NCI-H1092 treated with DMSO at 0.1 percent for 48 hours (cell line): ENCODE measurements at places on chromosomes 1 and 21.

- DNase-seq, result no peak
Measured at GRCh38 chr1:239619190-239619589, 232.8 kb downstream of the CHRM3 start.

GRCh38 chr1:208653426-208653825 is 409.2 kb upstream of the PLXNA2 start:
- DNase-seq, result no peak

GRCh38 chr1:225944951-225945350 is 3.9 kb upstream of the LEFTY2 start:
- DNase-seq, result no peak

DNA sequence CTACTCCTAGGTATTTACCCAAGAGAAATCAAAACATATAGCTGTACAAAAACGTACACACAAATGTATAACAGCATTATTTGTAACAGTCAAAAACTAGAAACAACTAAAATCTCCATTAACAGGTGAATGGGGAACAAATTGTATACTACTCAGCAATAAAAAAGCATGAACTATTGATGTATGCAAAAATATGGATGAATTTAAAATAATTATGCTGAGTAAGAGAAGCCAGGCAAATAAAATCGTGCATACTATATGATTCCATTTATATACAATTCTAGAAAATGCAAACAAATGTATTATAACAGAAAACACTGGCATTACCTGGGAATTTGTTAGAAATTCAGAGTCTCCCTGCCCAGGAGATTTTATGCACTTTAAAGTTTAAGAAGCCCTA is 150.1 kb downstream of the GDAP2 start:
- no peak for DNase-seq

DNA sequence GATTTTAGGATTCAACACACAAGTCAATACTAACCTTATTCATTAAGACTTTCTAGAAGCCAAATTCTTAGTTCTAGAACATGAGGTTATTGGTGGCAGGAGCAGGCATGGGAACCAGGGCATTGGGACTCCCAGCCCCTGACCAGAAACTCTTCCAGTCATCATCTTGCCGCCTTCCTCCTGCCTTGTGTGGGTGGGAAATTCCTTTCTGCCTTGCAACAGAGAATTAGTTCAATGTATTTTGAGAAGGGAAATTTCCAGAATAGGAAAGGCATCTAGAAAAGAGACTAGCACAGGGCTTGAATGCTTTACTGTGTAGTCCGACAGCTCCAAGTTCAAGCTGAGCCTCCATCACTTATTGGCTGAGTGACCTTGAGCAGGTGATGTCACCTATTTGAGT is 8.7 kb downstream of the GRHL3 start:
- no peak for DNase-seq

- peak; percentile 51 for DNase-seq
Measured at GRCh38 chr1:67005068-67005467, 48.9 kb downstream of the SLC35D1 start.

DNA sequence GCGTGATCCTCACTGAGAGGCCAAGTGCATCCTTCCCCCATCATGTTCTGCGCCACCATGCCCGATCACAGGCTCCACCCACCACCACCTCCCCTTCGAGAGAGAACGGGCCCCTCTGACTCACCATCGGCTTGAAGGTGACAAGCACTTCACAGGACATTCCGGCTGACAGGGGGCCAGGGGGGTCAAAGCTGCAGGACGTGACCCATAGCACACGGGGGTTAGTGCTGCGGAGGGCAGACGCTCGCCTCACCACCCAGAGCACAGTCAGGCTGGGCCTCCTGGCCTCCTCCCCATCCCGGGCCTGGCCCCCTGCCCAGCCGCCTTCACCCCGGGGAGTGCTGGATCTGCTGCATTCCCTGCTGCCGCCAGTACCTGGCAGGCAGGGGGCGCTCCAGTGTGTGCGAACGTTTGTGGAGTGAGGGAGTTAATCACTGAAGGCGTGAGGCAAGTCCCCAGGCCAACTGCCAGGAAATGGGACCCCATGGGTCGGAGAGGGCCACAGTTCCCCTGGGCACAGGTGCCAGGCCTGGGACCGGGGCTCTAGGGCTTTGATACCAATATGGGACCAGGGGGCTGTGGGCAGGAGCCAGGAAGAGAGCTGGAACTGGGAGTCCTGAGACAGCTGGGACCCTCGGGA is 40.9 kb upstream of the TMEM52 start:
- DNase-seq, result peak; percentile 54

- DNase-seq, result no peak
Measured at GRCh38 chr1:155039308-155039669, 5.7 kb downstream of the DCST1 start.

- DNase-seq, result peak; percentile 90
Measured at GRCh38 chr1:62384276-62385005, 52.4 kb upstream of the USP1 start.

GRCh38 chr21:28580585-28580984 is 412.1 kb downstream of the LTN1 start:
- no peak for DNase-seq

DNA sequence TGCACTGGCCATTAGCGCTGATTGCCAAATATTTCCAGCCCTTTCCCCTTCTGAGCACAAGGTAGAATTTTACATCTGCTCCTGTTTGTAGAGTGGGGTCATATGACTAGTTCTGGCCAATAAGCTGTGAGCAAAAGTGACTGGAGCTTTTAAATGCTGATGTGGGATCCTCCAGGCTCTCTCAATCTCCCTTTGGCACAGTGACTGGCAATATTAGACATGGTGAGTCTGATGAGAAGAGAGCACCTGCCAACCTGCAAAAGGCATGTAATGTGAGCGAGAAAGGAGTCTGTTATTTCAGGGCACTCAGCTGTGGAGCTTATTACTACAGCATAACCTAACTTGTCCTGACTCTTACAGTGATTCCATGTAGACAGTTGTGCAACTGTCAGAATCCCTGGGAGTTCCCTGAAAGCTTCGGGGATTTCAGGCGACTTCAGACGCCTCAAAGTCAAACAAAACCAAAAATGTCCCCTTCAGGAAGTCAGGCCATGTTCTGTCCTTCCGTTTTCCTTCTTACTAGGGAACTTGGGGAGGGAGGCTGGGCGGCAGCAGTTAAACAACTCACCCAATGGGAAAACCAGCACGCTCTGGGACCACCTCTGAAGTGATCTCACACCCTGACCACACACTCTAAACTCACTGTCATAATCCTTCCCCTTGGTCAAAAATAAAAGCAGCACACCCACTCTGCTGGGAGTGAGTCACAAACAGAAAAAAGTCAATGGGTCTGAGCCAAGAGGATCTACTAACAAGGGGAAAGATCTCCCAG is 3.6 kb upstream of the RASSF5 start:
- DNase-seq, result no peak

DNA sequence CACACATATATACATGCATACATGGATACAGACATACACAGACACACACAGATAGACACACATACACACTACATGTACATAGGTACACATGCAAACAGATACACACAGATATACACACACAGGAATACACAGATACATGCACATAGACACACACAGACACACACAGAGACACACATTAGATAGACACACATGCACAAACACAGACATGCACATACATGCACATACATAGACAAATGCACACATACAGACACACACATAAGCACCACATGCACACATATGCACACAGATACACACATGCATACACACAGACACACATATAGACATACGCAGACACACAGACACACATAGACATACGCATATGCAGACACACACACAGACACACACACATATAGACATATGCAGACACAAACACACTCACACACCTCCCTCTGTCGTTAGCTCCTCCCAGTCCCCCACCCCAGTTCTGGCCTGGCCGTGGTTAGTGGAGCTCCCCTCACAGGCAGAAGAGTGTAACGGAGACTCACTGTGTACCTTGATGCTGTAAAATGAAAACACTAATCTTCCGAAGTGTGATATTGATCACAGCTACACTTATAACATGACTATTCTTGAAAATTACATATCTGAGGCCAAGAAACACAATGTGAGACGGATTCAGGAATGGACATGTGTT is 7.6 kb downstream of the UBASH3A start:
- peak; percentile 15 for DNase-seq

DNA sequence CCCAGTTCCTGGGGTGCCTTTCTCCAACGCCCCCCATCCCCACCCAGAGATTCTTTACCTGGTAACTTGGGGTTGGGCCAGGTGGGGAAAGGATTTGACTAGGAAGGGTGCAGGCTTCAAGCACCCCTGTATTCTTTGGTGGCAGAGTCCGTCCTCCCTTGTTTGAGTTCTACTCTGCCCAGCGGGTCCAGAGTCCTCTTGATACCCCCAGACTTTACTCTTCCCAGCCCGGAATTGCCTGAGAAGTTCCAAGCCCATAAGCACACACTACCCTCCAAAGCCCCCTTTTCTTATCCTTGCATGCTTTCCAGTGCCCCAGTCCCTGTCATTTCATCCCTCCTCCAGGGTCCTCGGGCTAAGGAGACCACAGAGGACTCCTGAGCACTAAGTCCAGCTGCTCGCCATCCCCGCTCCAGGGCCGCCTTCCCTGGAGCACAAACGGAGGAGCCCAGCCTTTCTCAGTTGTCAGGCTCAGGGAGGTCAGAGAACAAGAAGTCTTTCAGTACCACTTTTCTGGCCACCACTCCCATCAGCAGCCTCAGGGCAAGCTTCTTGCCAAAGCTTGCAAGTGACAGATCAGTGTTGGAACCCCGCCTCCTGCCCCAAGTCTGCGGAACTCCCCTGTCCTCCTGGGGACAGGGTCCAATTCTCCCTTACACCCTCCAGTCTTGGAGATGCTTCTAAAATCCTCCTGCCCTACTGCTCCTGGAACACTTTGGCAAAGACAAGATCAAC is 12.2 kb downstream of the SLC45A3 start:
- no peak for DNase-seq

- DNase-seq, result no peak
Measured at GRCh38 chr1:244955661-244956060, 91.3 kb upstream of the HNRNPU start.

DNA sequence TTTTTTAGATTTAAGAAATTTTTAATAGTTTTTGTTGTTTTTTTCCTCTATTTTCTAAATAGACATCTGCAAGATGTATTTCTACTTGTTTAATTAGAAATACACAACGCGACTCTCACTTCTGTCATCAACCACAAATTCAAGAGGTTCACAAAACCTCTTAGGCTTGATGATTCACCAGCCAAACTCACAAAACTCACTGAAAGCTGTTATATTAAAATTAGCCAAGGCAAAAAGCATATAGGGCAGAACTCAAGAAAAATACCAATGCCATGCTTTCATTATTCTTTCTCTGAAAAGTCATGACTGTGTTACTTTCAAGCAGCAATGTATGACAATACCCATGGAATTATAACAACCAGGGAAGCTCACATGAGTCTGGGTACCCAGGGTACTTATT is 487.0 kb upstream of the RGS18 start:
- DNase-seq, result no peak

GRCh38 chr1:9222846-9223625 is 11.5 kb upstream of the H6PD start:
- DNase-seq, result no peak

DNA sequence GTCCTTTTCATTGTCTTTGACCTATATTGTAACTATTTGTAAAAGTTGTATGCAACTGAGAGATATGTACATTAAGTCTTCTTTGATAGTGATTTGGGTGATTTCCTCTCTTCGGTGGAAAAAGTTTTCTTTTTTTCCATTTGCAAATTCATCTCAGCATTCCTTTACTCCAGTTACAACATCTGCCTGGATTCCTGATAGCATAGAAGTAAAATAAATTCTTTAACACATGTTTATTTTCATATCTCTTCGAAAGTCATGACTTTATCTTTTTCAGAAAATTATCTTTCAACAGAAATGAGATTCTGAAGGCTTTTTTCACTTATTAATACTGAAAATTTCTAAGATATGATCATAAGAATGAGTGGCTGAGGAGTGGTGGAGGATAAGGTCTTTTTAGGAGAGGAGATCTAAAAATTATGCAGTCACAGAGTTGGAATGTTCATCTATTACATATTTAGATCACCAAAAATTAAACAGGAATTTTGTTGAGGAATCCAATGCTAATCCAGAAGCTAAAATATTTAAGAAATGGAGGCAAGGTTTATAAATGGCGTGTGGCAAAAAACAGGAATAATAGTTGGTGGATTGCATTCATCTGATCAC is 400.5 kb downstream of the KCNT2 start:
- no peak for DNase-seq

GRCh38 chr1:170714938-170715337 is 51.0 kb downstream of the PRRX1 start:
- DNase-seq, result no peak

DNA sequence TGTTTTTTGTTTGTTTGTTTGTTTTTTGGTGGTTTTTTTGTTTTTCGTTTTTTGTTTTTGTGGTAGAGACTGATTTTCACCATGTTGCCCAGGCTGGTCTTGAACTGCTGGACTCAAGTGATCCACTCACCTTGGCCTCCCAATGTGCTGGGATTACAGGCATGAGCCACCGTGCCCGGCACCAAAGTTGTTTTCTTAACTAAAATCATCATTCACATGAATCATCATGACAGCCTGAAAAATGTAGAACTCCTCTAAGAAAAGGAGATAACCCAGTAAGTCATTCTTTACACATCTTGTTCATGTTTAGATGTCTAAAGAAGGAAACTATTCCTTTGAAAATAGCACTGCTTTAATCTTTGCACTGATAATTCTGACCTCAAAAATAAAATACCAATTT is 37.5 kb downstream of the DISP1 start:
- no peak for DNase-seq

GRCh38 chr1:6614929-6615785 is 1.6 kb downstream of the PHF13 start:
- DNase-seq, result no peak

GRCh38 chr1:153796786-153797659 is 21.8 kb downstream of the SLC27A3 start:
- peak; percentile 66 for DNase-seq

DNA sequence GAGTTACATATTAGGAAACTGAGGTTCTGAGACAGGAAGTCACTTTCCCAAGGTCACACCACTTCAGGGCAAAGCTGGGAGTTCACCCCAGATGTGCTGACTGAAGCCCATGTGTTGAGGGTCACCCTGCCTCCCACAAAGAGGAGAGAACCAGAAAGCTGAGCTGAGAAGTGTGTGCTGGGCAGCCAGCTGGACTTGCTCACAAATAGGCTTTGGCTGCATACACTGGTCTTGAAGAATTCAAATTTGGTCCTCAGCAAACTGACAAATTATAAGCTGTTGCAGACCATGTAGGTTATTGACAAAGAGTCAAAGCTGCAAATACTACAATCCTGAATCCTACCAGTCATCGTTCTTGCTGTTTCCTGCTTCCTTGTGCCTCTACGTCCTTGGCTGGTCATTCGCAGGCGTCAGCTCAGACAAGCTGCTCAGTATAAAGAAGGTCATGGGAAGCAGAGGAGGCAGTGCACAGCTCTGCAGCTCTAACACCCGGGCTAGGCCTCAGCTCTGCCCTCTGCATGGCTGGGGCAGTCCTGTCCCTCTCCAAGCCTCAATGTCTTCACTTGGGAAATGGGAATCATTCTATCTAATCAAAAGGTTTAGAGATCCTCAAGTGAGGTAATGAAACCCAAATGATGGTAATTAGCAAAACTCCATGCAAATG is 40.0 kb downstream of the CDCP2 start:
- DNase-seq, result no peak
